AG09309 (cell line): ENCODE measurements at places on chromosomes 16 and 17.

DNA sequence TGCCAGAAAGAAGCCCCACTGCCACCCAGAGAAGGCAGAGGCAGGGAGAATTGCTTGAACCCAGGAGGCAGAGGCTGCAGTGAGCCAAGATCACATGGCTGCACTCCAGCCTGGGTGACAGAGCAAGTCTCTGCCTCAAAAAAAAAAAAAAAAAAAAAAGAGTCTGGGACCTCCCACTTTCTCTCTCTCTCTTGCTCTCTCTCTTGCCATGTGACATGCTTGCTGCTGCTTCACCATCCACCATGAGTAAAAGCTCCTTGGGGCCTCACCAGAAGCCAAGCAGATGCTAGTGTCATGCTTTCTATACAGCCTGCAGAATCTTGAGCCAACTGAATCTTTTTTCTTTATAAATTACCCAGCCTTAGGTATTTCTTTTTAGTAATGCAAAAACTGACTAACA is 21.5 kb upstream of the SRSF1 start:
- no peak for DNase-seq

GRCh38 chr16:27334192-27334764 is 20.5 kb downstream of the IL4R start:
- no peak for DNase-seq

- no peak for DNase-seq
These were observed 21.3 kb downstream of the SCNN1B start for GRCh38 chr16:23323224-23324030.

DNA sequence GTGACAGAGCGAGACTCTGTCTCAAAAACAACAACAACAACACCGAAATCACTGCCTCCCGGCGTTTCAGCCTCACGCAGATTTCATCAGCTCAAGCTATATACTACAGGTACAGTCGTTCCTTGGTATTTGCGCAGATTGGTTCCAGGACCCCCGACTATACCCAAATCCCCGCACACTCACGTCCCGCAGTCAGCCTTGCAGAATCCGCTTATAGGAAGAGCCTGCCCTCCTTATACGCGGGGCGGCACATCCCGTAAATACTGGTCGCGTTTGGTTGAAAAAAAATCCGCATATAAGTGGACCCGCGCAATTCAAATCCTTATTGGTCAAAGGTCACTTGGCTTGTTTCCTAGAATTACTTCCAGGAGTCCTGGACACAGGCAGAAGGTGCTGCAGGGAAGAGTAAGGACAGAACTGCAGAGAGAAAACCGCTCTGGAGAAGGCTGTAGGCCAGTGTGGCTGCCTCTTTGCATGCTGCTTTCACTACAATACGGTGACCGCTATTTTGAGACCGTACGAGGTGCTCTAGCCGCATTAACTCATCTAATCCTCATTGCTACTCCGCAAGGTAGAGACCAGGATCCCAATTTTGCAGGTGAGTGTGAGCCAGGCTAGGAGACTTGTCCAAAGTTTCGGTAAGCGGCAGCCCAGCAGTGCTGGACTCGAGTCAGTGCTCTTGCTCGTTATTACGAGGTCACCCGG is 718 bp downstream of the NDUFAB1 start:
- DNase-seq = no peak

DNA sequence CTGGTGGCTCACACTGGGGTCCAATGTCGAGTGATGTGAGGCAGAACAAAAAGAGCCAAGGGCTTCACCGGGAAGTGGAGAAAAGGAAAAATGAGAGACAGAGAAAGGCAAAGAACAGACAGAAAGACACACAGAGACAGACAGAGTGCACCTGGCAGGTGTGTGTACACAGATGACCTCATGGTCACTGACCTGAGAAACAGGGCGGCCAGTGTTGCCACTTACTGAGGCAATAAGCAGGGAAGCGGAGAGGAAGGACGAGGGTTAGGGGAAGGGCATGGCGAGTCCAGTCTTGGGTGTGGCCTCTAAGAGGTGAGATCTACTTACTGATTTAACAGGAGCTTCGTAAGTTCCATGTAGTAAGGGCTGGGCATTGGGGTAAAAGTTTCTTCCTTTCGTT is 7.5 kb downstream of the GINS2 start:
- DNase-seq = no peak

GRCh38 chr16:19524616-19525384 is 1.1 kb downstream of the CCP110 start:
- no peak for DNase-seq

GRCh38 chr16:57987441-57988177 is 12.9 kb downstream of the ZNF319 start:
- DNase-seq = no peak

DNA sequence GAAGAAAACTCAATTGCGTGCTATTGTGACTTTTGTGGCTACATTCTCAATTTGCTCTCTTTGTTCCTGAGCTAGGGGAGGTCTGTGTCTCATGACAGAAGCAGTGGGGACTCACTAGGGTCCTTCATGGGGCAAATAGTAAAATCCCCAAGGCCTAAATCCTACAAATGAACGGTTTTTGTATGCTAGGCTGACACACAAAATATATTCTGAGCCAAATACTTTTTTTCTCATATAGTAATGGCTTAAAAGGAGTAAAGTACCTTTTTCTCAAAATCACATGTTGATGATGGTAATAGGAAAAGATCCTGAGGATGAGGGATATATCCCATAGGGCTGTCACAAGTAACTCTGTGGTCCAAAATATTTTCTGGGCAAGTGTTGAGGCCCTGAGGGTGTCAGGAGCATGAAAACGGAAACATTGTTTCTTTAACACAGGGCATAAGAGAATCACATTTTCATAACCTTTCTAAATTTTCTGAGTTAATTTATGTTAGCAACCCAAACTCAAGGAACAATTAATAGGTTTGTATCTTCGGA is 77.5 kb upstream of the CNTNAP4 start:
- DNase-seq = no peak

DNA sequence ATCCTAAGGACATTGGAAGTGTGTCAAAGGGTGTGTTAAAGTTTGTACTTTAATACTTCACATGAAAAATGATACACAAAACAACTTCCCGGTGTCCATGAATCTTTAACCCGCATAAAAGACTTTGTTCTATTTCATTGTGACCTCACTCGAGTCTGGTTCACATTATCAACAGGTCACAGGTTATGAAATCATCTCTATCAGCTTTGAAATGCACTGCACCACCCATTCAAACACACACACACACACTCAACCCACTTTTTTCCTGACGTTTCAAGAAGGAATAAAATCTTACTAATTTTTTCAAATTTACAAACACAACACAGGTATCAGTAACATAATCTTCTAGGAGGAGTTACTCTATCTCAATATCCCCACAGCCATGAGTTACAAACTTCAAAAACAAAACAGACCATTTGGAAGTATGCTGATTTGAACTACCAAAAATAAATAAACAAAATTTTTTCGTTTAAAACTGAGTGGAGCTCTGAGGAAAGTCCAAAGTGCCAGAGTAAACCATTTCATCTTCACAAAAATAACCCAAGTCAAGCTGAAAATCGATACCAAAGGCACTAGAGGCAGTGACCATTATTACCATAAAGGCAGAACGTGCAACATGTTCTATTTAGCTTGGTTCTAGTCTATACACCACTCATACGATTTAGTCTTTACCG is 2.7 kb downstream of the ACOX1 start:
- no peak for DNase-seq

GRCh38 chr17:27542841-27543463 is 86.7 kb downstream of the KSR1 start:
- no peak for DNase-seq

GRCh38 chr17:77111934-77112296 is 28.9 kb upstream of the SEC14L1 start:
- no peak for DNase-seq

- no peak for DNase-seq
These were observed 66.8 kb downstream of the KPNA2 start for GRCh38 chr17:68102318-68102758.

DNA sequence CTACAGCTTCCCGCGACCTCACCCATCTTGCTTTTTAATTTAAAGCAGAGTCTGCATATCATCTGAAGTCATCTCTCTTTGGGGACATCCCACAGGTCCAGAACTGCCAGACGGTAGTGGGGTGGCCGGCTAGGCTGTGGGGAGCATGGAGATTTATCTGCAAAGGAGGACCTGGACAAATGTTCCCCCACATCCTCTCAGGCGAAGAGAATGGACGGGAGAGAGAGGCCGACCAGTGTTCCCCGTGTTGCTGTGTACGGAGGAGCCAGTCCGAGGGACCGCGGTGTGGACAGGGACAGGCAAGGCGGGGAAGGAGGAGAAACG is 665 bp upstream of the MT1M start:
- no peak for DNase-seq

DNA sequence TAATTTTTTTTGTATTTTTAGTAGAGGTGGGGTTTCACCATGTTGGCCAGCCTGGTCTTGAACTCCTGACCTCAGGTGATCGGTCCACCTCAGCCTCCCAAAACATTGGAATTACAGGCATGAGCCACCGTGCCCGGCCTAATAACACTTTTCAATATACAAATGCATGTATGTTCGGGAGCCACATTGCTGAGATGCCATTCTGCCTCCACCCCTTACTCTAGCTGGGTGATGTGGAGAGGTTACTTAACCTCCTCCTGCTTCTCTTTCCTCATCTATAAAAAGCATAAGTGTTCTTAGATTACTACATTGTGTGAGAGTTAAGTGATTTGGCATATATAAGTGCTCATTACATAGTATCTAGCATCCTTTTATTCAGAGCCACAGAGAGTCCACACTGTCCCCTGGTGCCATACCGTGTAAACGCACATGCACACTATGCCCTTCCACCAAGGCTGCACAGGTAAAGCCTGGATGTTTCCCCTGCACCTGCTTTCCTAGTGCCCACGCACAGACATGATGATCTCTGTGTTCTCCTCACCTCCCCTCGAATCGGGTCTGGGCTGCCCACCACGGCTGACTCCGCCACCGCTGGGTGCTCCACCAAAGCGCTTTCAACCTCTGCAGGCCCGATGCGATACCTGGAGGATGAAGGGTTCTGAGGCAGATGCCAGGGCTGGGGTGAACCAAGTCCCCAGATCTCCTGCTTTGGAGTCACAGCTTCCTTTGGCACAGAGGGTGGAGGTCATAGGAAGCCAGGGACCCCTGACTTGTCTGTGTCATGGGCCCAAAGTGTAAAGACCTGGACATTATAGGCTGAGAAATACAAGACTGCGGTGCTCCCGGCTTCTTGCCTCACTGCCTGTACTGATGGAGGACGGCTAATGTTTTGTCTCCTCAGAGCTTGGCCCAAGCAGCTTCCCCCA is 49.0 kb upstream of the ACSM2B start:
- DNase-seq = no peak

DNA sequence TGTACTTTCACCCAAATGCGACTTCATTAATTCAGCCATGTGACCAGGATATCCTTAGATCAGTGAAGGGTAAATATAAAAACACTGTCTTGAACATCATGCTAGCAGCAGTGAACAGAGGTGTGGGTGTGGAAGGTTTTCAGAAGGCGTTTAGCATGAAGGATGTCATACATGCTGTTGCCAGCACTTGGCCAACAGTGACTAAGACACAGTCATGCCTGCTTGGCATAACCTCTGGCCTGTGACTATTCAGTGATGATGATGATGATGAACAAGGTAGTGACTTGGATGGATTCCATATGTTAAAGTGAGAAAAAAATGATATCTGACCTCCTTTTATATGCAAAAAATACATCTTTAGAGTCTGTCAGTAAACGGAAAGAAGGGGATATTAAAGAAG is 97.9 kb downstream of the MAP2K4 start:
- no peak for DNase-seq

- no peak for DNase-seq
These were observed 10.0 kb downstream of the GPR179 start for GRCh38 chr17:38333635-38334295.

- no peak for DNase-seq
These were observed 241.8 kb upstream of the CIBAR2 start for GRCh38 chr16:85353839-85354685.

DNA sequence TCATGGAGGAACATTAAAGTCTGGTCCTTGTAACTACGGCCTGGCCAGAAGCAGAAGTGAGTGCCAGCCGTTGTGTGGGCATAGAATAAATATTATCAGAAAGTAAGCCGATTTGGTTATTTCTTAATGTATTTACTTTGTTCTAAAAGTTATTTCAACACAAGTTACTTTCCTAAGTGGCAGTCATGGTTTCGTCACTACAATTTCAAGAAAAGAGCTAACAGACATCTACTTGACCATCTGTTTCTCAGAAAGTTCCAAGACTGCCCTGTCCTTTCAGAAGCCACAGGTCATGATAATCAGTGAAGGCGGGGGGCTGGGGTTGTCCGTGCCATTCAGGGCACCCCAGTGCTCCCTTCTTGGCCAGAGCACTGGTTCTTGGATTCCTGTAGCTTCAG is 14.9 kb upstream of the FASN start:
- DNase-seq = no peak

DNA sequence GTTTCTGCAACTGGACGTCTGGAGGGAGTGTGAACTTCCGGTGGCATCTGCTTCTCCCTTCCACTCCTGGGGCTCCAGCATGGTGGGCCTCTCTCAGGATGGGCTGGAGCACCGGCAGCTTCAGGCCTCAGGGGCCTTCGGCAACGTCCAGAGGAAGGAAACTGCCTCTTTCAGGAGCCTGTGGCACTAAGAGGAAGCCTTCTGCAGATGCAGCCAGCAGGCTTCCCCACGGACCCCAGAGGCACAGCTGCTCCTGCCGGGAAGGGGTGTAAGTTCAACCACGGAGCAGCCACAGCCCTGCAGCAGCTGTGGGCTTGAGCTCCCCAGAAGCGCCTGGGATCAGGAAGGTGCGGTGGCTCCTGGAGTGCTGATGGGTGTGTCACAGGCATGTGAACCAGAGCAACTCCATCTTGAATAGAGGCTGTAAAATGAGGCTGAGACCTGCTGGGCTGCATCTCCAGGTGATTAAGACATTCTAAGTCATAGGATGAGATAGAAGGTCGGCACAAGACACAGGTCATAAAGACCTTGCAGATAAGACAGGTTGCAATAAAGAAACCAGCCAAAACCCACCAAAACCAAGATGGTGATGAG is 50.8 kb upstream of the KLHDC4 start:
- DNase-seq = no peak

DNA sequence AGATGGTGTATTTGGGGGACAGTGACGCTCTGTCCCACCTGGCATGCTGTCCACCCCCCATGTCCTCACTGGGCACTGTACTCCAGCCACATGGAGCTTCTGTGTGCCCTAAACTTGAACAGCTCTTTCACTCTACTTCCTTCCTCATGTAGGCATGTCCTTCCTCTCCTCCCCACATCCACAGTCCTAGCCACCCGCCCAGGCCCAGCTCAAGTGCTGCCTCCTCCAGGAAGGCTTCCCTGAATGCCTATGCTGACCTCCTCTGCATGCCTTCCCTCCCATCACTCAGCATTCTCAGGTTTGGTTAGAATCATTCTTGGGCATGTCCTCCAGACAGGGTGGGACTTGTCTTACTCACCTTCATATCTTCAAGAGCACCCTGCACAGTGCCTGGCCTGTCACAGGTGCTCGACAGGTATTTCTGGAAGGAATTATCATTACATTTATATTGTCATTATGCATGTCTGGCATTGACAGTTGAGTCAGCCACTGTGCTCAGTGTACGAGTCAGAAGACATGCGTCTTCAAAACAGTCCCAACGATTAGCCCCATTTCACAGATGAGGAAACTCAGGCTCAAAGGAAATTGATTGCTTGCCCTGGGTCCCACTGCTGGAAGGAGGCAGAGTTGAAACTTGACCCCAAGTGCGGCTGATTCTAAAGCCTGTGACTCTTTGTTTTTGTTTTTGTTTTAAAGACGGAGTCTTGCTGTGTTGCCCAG is 42.1 kb upstream of the TOB1 start:
- no peak for DNase-seq
